ENCODE measurements at places on chromosomes 7 and 10.

GRCh38 chr10:132142396-132143161 lies 44.2 kb upstream of the DPYSL4 start:
- DNase-seq = peak; percentile 63

DNA sequence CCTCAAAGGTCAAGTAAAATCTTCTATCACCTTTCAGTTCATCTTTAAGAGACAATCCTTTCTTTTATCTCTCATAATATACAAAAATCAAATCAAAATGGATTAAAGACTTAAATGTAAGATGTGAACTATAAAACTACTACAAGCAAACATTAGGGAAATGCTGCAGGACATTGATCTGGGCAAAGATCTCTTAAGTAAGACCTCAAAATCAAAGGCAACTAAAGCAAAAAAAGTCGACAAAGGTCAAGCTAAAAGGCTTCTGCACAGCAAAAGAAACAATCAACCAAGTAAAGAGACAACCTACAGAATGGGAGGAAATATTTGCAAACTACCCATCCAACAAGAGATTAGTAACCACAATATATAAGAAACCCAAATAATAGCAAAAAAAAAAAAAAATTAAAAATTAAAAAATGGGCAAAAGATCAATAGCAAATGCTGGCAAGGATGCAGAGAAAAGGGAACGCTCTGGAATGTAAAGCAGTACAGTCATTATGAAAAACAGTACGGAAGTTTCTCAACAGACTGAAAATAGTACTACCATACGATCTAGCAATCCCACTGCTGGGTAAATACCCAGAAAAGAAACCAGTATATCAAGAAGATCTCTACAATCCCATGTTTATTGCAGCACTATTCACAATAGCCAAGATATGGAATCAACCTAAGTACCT lies 41.7 kb downstream of the TNPO3 start:
- DNase-seq = no peak

- DNase-seq = no peak
Observed at GRCh38 chr7:117780832-117781231, 92.4 kb downstream of the CTTNBP2 start.

DNA sequence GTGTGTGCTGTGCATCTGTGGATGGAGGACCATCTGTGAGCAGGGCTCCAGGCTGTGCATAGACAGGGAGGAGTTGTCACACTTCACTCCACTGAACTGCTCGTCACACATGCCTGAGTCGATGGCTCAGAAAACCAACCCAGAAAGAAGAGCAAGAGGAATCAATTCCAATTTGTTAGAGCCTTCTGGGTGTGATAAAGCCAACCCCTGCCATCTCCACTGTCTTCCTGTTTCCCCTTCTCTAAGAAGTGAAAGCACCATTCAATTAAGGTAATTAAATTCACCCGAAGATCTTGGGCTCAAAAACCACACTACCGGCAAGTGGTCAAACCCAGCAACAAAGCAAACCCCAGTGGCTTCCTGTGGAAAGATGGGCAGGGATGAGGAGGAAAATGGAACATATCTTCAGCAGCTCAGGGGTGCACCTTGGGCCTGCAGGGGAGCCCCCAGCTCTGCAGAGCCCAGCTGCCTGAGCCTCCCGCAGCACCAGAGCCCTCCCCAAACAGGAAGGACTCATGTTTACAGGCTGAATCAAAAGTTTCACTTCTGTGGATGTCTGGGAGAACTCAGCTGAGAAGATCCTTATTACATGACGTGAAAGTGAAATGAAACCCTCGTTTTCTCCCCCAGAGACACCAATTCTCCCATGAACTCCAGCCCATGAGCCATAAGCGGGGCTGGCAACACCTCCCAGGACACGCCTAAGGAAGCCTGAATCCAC lies 10.9 kb downstream of the C10orf71 start:
- peak; percentile 82 for DNase-seq

- peak; percentile 37 for DNase-seq
Observed at GRCh38 chr10:49599546-49599945, 10.6 kb upstream of the SLC18A3 start.

- no peak for DNase-seq
Observed at GRCh38 chr7:47329320-47329926, 252.5 kb downstream of the TNS3 start.

- peak; percentile 64 for DNase-seq
Observed at GRCh38 chr7:104231054-104232046, 23.5 kb upstream of the ORC5 start.

DNA sequence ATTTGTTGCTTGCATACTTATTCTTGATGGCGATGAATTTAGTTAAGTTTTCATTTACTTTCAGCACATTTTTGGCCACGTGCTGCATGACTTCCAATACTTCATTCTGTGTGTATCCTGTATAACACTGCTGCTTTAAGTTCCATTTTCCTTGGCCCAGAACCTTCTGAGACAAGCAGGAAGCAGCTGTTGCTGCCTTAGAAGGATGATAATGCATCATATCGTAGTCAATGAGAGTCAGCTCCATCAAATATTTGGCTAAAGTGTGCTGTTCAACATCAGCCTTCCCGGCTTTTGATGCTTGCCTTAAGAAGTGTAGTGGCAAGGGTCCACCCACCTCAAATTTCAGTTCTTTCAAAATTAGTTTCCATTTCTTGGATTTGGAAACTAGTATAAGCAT lies 59.2 kb upstream of the GLCCI1 start:
- no peak for DNase-seq

- DNase-seq = no peak
Observed at GRCh38 chr7:117809958-117810357, 63.3 kb downstream of the CTTNBP2 start.

GRCh38 chr7:111755383-111755782 lies 193.1 kb upstream of the IMMP2L start:
- no peak for DNase-seq

DNA sequence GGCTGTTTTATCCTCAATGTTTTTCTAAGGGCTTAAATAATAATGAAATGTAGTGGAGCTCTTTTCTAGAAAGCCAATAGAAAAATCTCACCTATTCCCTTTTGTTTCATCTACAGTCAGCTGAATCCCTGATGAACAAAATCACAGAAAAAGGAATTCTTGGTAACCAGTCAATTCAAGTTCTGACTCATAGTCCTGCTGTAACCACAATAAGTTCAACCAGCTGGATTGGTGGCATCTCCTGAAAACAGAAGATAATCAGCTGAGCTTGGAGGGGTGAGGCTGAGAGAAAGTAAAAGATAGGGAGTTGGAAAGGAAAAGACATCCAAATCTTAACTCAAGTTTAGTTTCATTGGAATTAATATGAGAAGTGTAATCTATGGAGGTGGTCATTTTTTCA lies 772.1 kb downstream of the CCSER2 start:
- no peak for DNase-seq

All from activated CD8-positive, alpha-beta memory T cell treated with anti-CD3 and anti-CD28 coated beads, Interleukin-2, amount 10 ng/mL, durations not matched to agents 7 days and 5 days (primary cell).